ENCODE measurements at places on chromosomes 11 and 22.

DNA sequence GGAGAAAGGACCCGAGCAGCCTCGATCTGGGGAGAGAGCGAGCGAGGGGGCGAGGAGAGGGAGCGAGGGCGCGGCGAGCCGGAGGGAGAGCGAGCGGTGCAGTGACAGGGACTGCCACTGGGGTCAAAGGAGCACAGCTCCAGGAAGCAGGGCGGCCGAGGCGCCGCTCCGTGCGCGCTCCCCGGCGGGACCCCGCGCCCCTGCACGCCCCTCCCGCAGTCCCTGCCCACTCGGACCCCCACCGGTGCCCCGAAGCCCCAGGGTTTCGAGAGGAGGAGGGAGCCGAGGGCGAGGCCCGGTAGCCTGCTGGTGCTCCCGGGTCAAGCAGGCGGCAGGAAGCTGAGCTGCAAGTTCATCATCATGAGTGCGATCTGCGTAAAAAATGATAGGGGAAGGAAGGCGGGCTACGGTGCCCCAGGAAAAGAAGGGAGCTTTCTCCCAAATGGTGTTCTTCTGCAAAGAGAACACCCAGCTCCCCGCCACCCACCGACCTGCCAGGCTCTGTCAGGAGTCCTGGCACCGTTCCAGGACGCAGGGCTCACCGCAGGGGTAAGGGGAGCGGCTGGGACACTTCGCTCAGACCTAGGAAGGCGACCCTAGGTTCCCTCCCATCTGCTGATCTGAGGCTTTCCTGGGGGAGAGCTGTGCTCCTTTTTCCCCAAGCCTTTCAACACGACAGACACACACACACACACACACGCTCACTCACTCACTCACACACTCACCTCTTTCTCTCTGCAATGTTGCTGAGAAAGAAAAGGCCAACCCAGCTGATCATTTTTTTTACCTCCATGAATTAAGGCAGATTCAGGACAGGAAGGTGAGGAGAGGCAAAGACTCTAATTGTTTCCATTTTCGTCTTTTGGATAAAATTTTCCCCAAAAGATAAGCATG is at the start of gene MPPED2:
Gene MPPED2 (minus strand): TSS at position 103 of the 894 bp plus-strand sequence. CDS start 5,980 bp downstream, outside the sequence.
- peak; percentile 94 for DNase-seq

DNA sequence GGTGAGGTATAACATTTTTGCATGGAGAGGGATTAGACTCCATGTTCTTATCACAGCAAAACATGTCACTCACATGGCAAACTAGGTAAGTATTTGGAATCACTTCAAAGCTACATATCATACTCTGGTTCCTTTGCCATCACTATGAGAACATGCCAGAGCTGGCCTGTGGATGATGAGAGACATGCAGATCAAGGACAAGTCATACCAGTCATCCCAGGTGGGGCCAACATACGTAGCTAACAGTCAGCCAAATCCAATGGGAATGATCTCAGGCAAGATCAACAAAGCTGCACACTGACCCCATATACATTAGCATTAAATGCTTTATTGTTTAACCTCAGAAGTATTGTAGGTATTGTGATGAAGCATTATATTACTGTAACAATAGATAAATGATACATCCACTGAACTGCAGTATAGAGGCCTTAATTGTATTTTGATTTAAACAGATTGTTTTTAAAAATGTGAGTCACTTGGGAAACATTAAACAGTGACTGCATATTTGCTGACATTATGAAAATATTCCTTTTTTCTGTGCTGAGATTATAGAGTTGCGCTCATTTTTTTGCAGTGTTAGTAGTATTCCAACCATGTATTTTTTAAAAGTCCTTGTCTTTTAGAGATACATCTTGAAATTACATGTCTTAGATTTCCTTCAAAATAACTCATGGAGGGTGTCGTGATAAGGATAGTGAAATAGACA is 37.3 kb upstream of the ARL14EP start:
- DNase-seq: peak; percentile 2

GRCh38 chr22:45477366-45478107 is 25.1 kb upstream of the FBLN1 start:
- no peak for DNase-seq

DNA sequence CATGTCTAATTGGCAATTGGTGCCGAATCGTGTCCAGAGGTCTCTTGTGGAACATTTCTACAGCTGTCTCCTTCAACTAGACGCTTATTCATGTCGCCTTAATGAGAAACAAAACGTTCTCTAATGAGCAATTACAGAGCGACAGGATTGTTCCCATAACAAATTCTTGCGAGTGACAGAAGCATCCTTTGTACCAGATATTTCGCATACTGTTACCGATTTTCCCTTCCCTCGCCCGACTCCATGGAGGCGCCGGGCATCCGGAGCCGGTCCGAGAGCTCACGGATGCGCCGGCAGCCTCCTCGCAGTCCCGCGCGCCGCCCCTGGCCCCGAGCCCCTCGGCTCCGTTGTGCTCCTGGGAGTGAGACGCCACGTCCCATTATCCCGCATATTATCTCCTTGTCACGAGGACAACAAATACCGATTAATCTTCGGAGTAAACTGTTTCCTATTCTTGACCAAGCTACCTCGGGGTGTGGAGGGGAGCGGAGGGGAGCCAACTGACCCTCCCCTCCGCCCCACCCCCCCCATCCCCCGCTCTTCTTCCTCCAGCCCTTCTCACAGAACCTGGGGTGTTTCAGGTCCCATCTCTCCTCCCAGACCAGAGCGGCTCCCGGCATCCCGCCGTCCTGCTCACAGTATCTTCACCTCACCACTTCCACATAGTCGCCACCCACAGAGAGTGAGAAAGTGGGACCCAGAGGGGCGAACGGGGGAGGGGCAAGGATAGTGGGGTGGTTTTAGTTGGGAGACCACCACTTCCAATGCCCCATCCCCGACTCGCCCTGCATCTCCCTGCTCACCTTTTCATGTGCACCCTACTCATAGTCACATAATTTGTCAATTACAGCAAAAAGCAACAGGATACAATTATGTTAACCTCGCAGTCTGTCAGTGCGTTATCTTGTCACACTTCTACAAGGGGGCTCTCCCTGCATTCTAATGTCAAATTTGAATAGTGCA is 11.4 kb downstream of the PAX6 start:
- DNase-seq: peak; percentile 90

- DNase-seq: no peak
Observed at GRCh38 chr11:117039900-117040299, 58.3 kb downstream of the SIK3 start.

All from eye (tissue), 1 donor.